Left colon (tissue), 2 donors: ENCODE measurements at places on chromosomes 11 and 22. TPM values are rescaled to one million over a fixed set of nuclear protein-coding genes. Genes with fewer than 3 reads are reported as not detected.

DGAT2 gene
- total RNA-seq: 3.3 TPM

TRIM49 gene
- total RNA-seq: not detected

SLC22A8 gene
- total RNA-seq: not detected

MMP12 gene
- 3.5 TPM for total RNA-seq

TPBGL gene
- total RNA-seq: 0.11 TPM

TRIM49D1 gene
- not detected for total RNA-seq

PLAAT3 gene
- total RNA-seq: 5.9 TPM

RFPL3 gene
- not detected for total RNA-seq

NECTIN1 gene
- 44.1 TPM for total RNA-seq

SHISAL1 gene
- total RNA-seq: 8.6 TPM

MIAT gene
- total RNA-seq: 2.9 TPM

GGT5 gene
- 3.7 TPM for total RNA-seq

PRG2 gene
- not detected for total RNA-seq

DNA sequence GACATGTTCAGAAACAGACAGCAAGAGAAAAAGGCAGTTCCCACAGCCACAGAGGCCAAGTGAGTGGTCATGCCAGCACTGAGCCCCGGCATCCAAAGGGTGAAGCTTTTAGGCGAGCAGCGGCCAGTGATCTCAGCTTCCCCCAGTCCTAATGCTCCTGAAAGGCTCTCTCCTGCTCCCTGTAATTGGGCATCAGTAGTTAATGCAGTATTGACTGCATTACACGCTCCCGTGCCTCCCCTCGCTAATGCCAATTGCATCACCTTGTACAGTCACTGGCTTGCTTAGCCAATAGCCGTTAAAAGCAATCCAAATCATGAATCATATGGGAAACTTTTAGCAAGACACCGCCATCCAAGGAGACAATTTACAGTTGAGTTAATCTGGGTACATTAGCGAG lies 4.9 kb downstream of the LMO1 start:
- no peak for DNase-seq

DNA sequence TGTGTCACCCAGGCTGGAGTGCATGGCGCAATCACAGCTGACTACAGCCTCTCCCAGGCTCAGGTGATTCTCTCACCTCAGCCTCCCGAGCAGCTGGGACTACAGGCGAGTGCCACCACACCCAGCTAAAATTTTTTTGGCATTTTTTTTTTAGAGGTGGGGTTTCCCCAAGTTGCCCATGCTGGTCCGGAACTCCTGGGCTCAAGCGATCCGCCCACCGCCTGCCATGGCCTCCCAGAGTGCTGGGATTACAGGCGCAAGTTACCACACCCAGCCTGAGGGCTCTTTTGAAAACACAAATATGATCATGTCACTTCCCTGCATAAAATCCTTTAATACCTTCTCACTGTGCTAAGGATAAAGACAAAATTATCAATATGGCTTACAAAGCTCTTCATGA lies 88.1 kb downstream of the MAML2 start:
- DNase-seq: no peak

- no peak for DNase-seq
Observed at GRCh38 chr22:28899199-28899853, 16.0 kb downstream of the ZNRF3 start.

- no peak for DNase-seq
Observed at GRCh38 chr11:64445651-64446050, 86.7 kb downstream of the RPS6KA4 start.

DNA sequence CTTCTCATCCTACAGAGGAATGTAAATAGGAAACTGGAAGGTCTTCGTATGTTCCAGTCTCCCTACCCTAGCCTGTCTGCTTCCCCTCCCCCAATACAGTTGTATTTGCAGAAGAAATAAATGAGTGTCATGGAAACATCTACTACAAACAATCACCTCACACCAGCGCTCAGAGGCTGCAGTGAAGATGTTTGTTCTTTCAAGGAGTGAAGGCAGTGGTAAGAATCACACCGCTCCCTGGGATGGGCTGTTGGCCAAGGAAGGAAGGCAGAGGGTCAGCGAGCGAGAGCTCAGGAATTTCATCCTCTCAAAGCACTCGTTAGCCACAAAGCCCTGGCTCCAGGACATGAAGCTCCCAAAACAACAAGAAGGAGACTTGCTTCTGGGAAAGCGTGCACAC lies 1.1 kb upstream of the IGSF9B start:
- DNase-seq: no peak

- DNase-seq: no peak
Observed at GRCh38 chr11:15112131-15112541, 2.6 kb upstream of the INSC start.

DNA sequence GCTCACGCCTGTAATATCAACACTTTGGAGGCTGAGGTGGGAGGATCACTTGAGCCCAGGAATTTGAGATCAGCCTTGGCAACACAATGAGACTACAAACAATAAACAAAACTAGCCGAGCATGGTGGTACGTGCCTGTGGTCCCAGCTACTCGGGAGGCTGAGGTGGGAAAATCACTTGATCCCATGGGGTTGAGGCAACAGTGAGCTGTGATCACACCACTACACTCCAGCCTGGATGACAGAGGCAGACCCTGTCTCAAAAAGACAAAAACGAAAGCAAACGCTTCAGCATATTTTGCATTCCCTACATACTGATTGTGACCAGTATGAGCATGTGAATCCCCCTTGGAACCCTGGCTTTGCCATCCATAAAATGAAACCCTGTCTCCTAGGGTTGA lies 33.9 kb upstream of the MN1 start:
- no peak for DNase-seq

DNA sequence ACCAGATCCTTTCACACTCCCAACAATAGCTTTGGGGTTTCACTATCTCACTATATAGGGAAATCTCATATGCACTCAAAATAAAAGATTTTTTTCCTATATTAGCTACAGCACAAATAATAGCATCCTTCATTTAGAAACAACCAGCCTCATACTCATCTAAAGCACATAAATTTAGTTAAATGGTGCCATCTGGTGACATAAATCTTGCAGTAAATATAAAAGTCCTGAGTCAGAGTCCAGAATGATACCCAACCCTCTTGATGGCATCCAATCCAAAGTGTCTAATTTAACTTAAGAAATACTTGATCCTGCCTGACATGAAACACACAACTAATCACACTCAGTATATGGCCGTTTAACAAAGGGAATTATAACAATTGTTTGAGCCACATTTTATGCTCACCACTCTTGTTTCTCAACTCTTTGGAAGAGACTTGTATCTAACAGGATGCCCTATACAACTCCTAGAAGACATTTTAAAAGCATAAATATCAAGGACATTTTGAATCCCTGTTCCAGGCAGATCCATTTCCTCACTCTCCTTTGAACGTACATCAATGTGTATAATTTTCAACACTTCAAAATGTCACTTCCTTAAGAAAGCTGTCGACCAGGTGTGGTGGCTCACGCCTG lies 36.2 kb downstream of the DLG2 start:
- no peak for DNase-seq

DNA sequence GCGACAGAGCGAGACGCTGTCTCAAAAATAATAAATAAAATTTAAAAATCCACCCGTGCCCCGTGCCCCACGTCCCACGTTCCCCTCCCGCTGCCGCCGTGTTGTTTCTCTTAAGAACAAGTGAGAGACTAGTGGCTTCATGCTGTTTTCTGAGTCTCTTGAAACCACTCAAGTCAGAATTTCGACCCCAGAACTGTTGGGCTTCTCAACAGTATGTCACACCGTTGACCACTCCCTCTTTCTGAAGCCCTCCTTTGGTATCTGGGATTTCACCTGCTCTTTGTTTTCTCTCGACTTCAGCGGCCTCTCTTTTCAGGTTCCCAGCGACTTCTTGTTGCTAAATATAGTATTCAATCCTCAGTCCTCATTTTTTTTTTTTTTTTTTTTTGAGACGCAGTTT lies 974 bp downstream of the PPIL2 start:
- DNase-seq: no peak

- no peak for DNase-seq
Observed at GRCh38 chr11:44275961-44276550, 33.9 kb downstream of the ALX4 start.

GRCh38 chr22:50739279-50739691 lies 1.3 kb downstream of the ACR start:
- DNase-seq: no peak

DNA sequence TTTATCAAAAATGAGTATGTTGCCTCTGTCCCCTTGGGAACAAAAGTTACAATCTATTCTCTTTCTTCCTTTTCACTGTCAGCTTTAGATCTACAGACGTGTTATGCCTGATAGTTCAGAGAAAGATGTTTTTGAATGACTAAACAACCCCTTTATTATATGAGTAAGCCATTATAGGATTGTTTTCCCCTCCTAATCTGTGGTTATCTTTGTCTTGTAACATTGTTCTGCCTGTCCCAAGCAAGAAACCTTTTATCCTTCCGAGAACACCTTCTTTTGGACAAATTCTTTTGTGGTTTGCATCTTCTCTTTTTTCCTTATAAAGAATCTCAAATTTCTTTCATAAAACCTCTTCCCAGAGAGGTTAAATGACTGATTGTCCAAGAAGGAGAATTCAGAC lies 208.4 kb downstream of the DDX10 start:
- DNase-seq: no peak

DNA sequence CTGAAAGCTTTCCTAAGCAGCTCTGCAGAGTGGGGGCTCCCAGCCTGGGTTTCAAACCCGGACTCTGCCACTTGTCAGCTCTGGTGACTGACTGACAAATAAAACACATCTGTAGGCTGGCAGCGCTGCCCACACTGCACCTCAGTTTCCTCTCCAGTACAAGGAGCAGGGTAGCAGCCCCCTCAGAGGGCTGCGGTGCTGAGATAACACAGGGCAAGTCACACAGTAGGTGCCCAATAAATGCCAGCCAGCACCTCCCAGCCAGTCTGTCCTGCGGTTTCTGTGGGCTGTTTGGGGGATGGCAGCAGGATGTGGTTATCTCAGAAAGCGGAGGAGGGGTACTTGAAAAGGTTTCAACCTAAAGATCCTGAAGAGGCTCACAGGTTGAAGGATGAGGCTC lies 1.5 kb downstream of the SYT12 start:
- DNase-seq: no peak

GRCh38 chr11:41612415-41612814 lies 153.0 kb upstream of the LRRC4C start:
- no peak for DNase-seq

- no peak for DNase-seq
Observed at GRCh38 chr11:95277868-95278267, 46.9 kb upstream of the SESN3 start.

GRCh38 chr11:73614591-73614990 lies 16.7 kb upstream of the FAM168A start:
- DNase-seq: no peak

- DNase-seq: no peak
Observed at GRCh38 chr11:19730373-19730772, 17.7 kb downstream of the NAV2 start.

- no peak for DNase-seq
Observed at GRCh38 chr11:2684581-2684980, 15.2 kb downstream of the KCNQ1OT1 start.

DNA sequence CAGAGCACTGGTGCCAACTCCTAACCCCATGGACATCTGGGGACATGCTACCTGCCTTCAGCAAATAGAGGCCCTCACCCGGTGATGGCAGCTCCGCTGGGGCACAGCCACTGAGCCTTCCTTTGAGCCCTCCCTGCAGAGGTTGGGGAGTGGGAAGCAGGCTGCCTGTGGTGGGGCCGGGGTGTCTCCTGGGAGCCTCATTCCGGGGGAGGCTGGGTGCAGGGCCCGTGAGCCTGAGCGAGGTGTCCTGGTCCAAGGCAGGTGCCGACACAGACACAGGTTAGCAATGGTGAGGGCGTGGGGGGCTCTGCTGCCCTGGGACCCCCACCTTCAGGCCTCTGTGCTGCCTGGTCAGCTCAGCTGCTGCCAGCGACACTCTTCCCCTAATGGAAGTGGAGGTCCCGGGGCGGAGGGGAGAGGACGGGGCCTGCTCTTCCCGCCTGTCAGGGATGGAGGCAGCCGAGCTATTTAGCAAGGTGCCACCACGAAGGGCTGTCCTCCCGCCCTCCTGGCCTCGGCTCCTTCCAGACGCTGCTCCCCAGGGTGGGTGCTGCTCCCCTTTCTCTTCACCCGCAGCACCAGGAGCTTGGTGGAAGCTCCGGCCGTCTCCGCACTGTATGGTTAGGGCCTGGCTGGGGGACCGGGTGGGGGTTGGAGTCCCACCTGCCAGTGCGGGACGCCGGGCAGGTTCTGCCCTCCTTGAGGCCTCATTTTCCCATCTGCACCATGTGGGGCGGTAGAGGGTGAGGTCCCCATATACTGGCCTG lies 11.2 kb downstream of the TSPAN4 start:
- DNase-seq: no peak
